ENCODE measurements at places on chromosomes 4 and X.

GRCh38 chrX:29376584-29376983 is 789.3 kb downstream of the IL1RAPL1 start:
- DNase-seq: no peak

DNA sequence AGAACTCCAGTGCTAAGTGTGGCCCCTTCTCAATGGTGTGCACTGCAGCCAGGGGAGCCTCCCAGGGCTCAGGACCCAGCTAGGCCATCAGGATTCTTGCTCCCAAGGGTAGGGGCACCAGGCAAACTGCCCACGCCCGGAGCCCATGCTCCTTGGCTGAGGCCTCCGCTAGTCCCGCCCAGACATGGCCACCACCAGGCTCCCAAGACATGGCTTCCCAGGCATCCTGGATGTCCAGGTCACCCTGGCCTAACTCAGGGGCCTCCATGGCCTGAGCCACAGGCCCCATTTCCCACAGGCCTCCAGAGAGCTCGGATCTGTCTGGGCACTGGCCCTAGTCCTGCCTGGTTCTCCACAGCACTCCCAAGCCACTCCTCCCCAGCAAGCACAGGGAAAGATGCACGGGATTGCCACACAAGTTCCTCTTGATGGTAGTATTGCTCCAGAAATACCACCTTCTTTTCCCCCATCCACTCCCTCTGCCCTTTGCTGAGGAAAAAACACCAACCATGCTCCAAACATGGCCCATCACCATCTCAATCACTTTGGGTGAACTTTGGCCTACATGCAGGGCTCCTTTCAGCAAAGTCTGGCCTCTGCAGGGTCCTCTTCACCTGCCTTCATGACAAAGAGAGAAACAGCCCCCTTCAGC is 274.7 kb upstream of the AGTR2 start:
- DNase-seq: no peak

DNA sequence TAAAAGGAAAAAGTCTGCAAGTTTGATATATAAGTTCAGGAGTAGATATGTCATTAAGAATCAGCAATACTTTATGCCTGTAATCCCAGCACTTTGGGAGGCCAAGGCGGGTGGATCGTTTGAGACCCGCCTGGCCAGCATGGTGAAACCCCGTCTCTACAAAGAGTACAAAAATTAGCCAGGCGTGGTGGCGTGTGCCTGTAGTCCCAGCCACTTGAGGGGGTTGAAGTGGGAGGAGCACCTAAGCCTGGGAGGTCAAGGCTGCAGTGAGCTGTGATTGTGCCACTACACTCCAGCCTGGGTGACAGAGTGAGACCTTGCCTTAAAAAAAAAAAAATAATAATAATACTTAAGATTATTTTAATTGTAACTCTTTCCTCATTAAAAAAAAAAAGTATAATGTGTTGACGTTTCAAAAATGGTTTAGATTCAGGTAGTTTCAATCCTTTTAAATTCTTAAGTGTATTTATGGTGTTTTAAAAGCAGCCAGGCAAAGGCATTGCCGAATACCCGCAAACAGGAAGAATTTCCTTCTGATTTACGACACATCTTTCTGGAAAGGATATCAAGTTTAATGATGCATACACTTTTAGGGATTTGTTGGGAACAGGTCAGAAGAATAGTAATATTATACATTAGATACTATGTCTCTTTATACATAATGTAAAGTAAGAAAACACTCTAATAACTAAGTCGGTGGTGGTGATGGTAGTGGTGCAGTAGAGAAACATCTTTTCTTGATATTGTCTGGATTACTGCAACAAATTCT is 80.9 kb downstream of the KDM6A start:
- no peak for DNase-seq

DNA sequence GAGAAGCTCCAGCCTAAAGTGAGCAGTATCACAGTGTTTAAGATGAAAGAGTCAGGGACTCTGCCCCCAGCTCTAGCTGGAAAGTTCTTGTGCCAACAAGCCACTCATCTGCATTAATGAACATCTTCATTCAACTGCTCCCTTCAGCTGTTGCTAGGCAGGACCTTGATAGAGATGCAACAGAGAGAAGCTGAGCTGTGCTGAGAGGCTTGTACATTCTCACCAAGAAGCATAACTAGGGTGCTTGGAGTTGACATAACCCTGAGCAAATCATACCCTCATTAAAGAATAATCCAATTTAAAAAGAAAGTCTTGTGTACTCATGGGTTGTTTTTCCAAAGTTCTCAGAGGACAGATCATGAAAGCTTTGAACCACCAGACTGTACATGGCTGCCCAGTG is 63.2 kb downstream of the ATXN3L start:
- no peak for DNase-seq

- no peak for DNase-seq
Observed at GRCh38 chrX:22110729-22111494, 78.8 kb downstream of the PHEX start.

All from BE2C (cell line).